ENCODE measurements at places on chromosomes 11 and 22. TPM values are rescaled to one million over a fixed set of nuclear protein-coding genes. Genes with fewer than 3 reads are reported as not detected.

DNA sequence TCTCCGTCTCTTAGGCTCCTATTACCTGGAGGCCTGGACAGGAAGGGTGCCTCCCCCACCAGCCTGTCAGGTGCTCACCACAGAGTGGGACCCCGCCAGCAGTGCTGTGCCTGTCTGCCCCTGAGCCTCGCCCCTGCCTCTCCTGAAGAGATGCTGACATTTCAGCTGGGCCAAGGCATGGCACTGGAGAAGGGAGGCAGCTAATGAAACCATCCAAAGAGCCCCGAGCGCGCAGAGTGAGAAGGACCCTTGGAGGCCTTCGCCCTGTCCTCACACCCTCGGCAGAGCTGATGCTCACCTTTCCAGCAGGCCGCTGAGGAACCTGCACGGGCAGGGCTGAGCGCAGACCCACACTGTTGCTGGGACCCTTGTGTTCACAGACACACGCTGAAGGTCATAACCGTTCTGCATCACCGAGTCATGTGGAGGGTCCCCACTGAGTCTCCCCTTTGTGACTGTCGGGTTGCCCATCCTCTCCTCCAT, 2.1 kb upstream of the LRFN4 start:
- DNase-seq: no peak

DNA sequence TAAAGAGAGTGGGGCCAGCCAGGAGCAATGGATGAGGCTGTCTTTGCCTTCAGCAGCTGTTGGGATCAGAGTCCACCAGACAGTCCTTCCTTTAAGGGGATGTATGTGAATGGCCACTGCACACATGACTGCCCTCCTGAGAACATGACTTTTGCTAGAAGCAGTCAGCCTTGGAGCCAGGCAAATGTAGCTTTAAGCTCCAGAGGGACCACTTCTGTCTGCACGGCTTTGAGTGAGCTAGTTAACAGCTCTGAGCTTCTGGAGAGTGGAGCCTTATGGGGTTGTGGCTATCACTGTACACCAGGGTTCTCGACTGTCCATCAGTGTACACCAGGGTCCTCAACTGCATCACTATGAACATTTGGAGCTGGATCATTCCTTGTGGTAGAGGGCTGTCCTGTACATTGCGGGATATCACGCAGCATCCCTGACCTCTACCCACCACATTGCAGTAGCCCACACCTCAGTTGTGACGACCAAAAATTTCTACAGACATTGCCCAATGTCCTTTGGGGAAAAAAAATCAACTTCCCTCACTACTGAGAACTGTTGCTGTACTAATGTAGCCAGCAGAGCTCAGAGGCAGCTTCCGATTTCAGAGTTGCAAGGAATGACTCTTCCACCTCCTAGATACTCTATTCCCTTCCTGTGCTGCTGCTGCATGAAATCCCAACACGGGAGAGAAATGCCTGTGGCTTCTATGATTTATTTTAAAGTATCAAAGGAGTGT, 169.4 kb downstream of the MYO18B start:
- DNase-seq: no peak

- peak; percentile 28 for DNase-seq
These were observed 950.9 kb upstream of the CHORDC1 start for GRCh38 chr11:91173701-91174100.

The GALNT18 gene
- 6.6 TPM for total RNA-seq

The KCNJ5 gene
- total RNA-seq: 4.0 TPM

The HSPB2 gene
- 0.21 TPM for total RNA-seq

DNA sequence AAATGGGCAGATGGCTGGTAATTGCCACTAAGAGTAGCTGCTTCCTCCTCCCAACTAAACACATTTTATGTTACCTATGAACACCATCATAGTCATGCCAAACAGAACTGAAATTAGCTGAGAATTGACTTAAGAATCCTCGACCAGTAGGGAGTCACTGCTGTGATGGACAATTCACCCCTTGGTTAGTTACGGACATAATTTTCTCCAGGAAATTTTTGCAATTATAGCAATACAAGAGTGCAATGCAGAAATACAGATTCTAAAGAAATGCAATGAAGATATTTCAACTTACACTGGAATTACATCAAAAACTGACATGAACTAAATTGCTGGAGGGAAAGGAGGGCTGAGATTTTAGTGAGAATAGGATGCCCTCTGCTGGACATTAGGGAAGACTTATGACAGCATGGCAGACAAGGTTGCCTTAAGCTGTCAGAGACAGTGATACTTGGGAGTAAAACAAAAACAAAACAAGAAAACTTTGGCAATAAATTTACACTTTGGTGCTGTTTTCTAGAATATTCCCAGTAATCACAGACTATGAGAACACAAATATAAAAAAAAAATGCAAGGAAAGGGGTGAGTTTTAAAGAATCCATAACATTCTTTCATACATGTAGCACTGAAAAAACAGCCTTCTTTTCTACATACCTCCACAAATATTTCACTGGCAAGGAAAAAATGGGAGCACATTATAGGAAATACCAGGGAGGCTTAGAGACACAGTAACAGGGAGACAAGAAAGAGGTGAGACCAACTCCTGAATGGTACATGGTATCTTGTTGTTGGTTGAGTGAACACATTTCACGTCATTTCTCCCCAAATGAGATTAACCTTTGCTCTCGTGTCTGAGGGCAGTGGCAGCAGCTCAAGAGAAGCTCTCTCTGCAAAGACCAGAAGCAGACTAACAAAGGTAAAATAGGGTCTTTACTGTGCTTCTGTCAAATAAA, 11.2 kb upstream of the PPP2R1B start:
- DNase-seq: peak; percentile 51

DNA sequence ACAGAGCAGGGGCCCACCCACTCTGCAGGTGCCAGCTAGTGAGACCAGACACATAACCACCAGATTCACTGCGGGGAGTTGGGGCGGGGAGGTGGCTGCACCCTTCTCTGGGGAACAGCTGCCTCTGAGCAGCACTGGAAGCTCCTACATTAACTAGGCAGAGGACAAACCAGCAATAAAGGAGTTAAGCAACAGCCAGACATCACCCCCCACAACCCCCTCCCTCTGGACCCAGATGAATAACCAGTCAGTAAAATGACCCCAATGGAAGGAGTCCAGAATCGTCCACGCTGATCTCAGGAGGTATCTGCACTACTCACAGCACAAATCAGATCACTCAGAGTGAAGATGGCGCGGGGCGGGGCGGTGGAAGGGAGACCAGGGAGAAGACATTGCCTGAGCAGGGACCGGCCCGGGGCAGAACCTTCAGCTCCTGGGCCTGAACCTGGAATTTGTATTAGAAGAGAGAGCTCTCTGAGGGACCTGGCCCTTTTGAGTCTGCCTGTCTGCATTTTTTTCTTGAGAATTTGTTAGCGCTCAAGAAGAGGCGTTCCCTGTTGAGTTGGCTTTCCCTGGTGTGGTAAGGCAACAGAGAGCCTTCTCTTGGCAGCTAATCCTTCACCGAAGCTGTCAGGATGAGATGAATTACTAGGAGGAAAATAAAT, 125.5 kb upstream of the NCAM1 start:
- DNase-seq: no peak

- DNase-seq: no peak
These were observed 15.2 kb downstream of the EHF start for GRCh38 chr11:34636127-34636526.

DNA sequence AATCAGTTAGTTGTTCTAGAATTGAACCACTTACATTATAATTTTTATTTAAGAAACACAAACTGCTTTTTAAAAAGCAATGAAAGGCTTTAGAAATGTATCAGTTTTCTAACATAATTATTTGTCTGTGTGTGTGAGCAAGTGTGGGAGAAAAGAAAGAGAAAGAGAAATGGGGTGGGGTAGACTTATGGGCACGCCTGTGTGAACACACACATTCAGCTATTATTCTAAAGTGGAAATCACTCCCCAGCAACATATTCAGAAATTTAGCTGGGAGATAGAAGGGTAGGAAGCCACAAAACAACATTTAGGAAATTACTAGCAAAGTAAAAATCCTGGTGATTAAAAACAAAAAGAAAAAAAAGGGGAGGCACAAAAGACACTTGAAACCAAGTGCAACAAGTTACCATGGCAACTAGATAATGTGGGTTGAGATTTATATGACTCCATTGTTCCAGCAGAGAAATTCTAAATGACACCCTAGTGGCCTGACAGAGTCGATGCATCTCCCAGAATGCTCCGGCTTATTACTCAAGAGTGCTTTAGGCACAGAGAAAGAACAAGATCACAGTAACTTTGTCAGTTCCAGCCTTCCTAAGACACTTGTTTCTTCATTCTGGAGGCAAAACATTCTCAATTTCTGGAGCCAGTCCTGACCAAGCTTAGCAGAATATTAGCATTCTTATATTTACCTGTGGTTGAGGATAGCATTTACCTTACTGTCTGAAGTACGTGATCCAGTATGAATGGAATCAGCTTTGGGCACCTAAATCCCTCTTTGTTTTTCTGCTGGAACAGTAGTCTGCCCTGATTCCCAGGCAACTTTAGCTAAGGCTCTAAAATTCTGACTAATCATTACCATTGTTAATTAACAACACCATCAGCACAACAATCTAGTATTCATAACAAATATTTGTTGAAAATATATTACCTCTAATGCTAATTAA, 444.4 kb downstream of the DLG2 start:
- peak; percentile 14 for DNase-seq

Measured in kidney epithelial cell (primary cell).